Effector memory CD8-positive, alpha-beta T cell (primary cell): ENCODE measurements at places on chromosomes 1 and 21.
A peak's percentile ranks its signal among the peaks of the same experiment; 100 is the strongest.

DNA sequence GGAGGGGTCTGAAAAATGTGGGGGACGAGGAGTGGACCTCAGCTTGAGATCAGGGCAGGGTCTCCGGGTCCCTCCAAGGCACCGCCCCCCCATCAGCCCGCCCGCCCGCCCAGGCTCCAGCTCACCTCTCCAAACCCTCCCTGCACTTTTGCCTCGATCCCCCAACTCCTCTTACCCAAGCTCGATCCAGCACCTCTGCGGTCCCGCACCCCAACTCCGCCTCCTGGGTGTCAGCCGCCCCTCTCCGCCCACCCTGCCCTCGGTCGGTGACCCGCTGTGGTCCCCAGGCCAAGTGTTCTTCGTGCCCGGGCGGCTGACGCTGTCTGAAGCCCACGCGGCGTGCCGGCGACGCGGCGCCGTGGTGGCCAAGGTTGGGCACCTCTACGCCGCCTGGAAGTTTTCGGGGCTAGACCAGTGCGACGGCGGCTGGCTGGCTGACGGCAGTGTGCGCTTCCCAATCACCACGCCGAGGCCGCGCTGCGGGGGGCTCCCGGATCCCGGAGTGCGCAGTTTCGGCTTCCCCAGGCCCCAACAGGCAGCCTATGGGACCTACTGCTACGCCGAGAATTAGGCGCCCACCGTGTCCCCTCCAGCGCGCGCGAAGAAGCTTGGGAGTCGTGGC, 5.7 kb downstream of the HAPLN2 start:
- DNase-seq, result no peak

GRCh38 chr1:205492201-205492667, 12.2 kb upstream of the CDK18 start:
- no peak for DNase-seq

DNA sequence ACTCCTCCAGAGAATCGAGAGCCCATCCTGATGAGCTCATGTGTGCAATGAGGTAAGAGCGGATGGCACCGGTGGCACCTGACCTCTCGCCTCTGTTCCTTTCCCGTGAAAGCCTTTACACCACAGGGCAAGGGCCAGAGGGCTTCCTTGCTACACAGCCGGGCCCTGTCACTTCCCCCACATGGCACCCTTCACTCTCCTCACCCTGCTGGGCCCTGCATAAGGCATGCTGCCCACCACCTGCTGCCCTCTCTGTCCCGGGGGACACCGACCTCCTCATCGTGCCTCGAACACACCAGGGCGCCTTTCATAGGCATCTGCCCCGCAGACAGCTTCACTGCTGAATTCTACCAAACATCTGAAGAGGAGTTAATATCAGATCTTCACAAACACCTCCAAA, 45.1 kb upstream of the C1orf174 start:
- no peak for DNase-seq

DNA sequence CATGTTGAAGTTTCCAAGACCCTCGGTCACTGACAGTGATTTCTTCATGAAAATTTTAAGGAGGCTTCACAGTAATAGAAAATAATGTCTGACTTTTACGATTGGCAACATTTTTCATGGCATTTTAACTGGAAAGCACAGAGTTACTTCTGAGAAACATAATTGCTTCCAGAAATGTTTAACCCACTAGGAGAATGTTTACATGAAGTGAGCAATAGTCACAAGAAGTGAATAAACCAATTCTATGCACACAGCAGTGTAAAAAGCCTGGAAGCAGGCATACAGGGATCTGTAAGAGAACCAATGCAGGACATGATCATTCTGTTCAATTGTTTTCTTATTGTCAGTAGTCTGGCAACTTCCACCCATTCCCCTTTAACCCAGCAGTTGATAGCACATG, 316.2 kb upstream of the CXADR start:
- no peak for DNase-seq

- peak; percentile 34 for DNase-seq
Measured at GRCh38 chr21:17679002-17679600, 66.4 kb upstream of the BTG3 start.

DNA sequence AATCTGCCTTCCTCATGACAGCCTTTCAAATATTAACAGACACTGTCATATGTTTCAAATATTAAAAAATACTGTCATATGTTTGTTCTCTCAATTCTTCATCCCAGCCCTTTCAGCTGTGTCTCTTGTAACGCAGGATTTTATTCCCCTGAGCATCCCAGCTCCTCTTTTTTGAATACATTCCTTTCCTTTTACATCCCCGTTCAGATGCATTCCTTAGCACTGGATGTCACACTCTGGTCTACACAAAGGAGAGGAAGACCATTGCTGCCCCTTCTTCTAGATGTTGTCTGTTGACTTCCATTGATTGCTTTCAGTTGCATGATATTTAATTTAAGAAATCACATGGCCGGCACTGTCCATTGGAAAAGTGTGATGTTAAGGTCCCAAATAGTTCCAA, 117.4 kb upstream of the PAXBP1 start:
- DNase-seq, result no peak

DNA sequence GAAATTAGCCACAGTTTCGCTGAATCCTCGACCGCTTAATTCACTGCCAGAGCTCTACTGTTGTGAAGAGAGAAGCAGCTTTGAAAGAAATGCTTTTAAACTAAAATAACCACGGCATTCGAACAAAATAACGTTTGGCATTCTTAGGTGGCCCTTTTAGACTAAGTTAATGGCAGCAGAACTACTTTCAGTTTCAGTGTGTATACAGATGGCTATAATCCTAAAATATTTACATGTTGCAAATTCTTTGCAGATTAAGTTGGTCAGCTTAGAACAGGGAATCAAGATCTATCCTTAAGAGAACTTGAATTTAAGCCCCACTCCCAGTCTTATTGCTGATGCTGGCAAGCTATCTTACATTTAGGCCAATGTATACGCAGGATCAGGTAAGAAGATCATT, 62.7 kb downstream of the ADSS2 start:
- no peak for DNase-seq
